Stomach (tissue), 19 donors: ENCODE measurements at places on chromosomes 7 and 10.

GRCh38 chr10:16612115-16612980 is 90.7 kb upstream of the C1QL3 start:
- peak; percentile 72 for DNase-seq

- no peak for DNase-seq
Measured at GRCh38 chr7:114109304-114109703, 190.5 kb upstream of the PPP1R3A start.

DNA sequence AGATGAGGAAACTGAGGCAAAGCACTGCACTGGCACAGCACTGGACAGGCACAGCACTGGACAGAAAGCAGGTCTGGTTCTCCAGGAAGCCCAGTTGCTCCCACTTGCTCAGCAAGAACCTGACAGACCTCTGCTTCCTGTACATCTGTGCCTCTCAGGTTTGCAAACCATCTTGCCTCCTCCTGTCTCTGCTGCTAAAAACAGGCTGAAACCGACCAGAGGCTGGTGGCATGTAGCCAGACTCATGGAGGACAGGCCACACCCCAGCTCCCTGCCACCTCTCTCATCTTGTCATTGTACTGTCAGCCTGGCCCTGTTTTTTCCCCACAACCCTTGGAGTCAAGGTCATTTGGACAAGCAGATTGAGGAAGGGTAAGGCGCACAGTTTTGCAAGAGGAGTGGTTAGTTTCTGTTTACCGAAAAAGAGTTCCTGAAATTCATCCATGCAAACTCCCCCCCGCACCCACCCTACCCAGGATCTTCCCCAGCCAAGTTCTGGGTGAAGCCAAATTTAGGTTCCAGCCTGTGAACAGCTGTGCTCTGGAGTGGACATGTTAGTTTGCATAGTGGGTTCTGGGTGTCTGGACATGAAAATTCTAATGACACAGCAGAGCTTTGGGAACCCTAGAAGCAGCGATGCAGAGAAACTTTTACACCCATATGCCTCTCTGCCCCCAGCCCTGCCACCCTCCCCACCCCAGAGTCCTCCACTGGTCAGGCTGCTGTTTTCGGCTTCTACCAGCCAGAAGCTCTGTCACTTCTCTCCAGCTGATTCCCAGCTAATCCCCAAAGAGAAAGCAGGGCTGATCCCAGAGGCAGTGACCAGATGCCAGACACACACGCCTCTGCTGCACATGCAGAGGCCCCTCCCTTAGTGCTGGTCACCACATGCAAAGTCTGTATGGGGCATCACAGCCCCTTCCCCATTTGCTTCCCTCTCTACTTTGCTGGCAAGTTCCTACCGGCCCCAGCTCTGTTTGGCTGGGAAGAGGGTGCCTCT is 8.5 kb upstream of the C10orf105 start:
- DNase-seq = peak; percentile 86

- no peak for DNase-seq
Measured at GRCh38 chr7:152674860-152675758, 832 bp downstream of the XRCC2 start.

GRCh38 chr10:79358811-79359210 is 11.5 kb downstream of the PPIF start:
- peak; percentile 68 for DNase-seq

DNA sequence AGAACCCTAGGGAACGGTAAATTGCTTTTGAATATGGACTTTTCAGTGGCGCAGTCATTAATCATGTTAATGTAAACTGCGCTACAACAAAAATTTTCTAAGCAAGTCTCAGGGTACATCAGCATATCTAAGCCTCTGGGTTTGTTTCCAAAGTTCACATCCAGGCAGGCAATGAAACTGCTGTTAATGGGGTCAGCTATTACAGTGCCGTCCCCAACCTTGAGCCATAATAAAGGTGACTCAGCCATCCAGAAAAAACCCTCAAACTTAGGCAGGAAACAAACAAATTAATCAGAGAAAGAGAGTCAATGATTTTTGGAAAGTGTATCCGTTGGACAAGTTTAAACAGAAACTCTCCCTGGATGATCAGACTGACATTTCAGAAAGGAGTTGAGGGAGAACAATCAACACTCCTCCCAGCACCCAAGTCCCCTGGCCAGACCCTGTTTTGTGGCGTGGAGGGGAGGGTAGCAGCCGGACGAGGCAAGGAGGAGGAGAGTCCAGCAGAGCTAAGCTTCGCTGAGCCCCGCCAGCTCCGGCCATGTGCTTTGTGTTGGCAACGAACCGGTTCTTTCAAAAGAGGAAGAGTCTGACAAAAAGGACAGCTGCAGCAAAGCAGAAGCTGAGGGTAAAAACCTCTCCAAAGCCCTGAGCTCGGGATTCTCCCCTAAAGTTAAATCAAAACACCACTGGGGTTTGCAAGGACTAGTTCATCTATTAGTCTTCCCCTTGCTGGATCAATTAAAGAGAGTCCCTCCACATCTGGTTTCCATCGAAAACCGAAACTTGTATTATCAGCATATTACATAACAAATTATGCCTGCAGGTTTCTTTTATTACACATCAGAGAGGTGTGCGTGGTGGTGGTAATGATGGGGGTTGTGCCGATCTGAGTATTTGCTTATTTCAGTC is 3.6 kb downstream of the FAM53B start:
- peak; percentile 82 for DNase-seq

DNA sequence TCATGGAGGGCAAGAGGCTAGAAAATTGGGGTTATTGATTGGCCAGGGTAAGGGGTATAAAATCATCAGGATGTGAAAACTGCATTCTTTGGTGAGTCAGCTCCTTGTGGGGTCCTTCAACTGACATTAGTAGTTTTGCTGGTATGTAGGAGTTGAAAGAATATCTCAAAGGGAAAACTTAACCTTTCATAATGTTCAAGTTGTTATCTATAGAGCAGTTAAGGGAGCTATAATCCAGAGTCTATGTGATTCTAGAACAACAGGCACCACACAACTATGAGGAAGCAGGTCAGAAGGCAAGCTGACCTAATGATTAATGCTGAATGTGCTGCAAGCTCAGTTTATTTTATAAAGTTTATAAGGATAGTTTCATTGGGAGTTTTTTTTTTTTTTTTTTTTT is 13.7 kb downstream of the PRPS1L1 start:
- peak; percentile 22 for DNase-seq

GRCh38 chr7:110842796-110843195 is 248.1 kb upstream of the LRRN3 start:
- no peak for DNase-seq

- peak; percentile 89 for DNase-seq
Measured at GRCh38 chr7:158957921-158958491, 101.6 kb downstream of the DYNC2I1 start.

DNA sequence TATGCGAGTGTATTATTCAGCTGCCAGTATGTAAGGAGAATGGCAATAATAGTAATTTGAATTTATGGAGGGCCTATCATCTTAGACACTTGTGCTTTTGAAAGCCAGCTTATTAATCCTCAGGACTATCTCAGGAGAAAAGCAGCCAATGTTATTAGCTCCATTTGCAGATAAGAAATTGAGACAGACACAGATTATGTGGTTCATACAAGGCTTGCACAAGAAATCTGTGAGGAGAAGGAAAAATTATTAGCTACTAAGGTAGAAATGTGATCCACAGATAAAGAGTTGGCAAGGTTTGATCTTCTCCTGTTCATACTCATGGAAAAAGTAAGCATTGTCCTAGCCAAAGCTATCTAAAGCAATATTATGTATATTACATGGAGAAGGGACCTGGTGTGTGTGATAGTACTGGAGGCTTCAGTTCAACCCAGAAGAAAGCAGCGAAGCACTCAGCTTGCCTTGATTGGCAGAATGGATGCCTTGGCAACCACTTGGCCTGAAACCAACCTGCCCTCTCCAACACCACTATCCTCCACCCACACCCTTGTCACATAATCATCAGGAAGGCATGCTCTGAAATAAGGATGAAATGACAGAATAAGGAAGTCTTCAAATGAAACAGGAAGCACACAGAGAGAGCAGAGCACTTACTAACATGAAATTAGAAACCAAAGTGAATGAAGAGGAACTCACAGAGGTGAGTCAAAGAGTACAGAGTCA is 18.0 kb downstream of the MACC1 start:
- DNase-seq = peak; percentile 34

- DNase-seq = peak; percentile 45
Measured at GRCh38 chr7:69067397-69067796, 530.9 kb upstream of the AUTS2 start.

DNA sequence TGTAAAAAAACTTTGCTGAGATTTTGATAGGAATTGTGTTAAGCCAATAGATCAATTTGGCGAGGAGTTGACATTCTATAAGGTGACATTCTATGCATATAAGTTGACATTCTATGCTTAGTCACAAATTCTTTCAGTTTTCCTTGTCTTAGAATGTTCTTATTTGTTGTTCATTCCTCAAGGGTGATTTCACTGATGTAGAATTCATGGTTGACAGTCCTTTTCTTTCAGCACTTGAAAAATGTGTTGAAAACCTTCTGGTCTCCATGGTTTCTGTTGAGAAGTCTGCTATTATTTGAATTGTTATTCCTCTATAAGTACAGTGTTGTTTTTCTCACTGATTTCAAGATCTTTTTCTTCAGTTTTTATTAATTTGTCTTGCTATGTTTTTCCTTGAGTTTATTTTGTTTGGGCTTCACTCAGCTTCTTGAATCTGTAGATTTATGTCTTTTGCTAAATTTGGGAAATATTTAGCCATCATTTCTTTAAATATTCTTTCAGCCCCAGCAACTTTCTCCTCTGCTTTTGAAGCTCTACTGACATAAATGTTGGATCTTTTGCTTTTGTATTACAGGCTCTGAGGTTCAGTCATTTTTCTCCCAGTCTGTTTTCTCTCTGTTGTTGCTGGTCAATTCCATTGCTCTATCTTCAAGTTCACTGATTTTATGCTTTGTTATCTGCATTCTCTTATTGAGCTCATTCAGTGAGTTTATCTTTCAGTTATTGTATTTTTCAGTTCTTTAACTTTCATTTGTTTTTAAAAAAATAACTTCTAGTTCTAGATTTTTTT is 154.9 kb downstream of the SDK1 start:
- DNase-seq = no peak

- DNase-seq = no peak
Measured at GRCh38 chr7:44608916-44609648, 2.7 kb downstream of the OGDH start.

- no peak for DNase-seq
Measured at GRCh38 chr10:114077347-114077746, 33.7 kb downstream of the ADRB1 start.

DNA sequence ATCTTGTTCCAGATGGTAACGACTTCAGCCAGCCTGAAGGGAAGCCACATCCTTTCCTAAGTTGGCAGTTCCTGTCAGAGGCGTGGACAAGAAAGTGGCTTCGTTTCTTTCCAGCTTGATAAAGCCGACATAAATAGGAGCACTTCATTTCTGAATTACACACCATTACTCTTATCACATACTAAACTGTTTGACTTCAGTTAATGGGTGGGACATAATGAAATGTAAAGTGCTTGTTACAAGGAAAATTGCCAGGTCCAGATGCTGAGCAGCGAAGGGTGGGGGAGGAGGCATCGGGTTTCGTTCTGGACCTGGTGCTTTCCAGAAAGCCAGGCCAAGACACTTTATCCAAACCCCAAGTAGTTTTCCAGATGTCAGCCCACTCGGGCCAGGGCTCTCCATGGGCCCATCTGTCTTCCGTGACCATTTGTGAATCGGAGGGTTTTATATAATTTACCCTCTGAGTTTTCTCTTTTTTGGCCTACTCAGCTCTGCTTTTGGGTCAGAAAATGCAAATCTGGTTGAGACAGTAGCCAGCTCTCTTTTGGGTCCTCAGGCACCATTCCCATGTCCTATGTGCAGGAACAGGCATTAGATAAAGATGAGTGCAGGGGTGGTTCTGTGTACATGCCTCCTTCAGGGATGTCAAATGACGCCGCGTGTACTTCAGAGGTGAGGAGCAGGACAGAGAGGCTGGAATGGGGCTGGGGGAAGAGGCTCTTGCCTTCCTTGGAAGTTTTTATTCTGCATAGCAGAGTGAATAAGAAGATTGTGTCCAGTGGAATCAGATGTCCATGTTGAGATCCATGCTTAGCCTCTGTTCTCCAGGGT is 90.2 kb downstream of the TACC2 start:
- DNase-seq = peak; percentile 77

- DNase-seq = no peak
Measured at GRCh38 chr7:23405240-23405618, 65.1 kb downstream of the IGF2BP3 start.
